Spinal cord (tissue), 10 donors: ENCODE measurements at places on chromosomes 7 and 10. TPM values are rescaled to one million over a fixed set of nuclear protein-coding genes. Genes with fewer than 3 reads are reported as not detected.

DNA sequence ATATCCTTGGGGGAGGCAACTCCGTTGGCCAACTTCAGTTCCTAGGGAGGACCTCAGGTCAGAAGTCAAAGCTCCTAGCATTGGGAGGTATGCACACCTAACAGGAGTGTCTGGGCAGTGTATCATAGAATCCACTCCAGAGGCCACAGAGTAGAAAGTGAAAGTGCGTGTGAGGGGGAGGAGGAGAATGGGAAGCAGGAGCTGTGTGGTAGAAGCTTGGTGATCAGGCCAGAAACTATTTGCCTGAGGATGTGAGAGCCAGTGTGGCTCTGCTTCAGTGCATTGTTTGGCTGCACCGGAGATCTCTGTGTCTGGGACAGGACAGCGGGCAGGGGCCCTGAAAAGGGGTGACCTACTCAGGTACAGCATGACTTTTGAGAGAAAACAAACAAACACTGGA, 557.4 kb upstream of the VSTM2A start:
- no peak for DNase-seq

- no peak for DNase-seq
Measured at GRCh38 chr7:37686556-37687345, 3.2 kb downstream of the GPR141 start.

- no peak for DNase-seq
Measured at GRCh38 chr7:153396475-153396874, 636.9 kb downstream of the ACTR3B start.

GRCh38 chr7:33262476-33262875, 133.1 kb downstream of the BBS9 start:
- no peak for DNase-seq

DNA2 gene
- total RNA-seq, result 11.5 TPM

- DNase-seq, result no peak
Measured at GRCh38 chr7:92523110-92523509, 5.2 kb downstream of the PEX1 start.

STOX1 gene
- 11.7 TPM for total RNA-seq

DNA sequence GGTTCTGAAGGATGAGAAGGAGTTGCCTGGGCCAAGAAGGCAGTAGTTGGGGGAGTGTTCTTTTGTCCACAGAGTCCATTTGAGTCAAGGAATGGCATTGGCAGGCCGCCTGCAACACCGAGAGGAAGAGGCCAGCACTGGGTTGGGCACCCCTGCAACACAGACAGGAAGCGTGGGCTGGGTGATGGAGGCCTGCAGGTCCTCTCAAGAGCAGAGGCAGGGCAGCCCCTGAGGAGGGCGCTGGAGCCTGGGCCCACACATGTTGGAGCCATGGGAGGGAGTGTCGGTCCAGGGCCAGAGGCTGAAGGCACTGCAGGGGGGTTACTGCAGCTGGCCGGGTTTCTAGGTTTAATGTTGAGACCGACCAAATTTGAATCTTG, 137.3 kb downstream of the PTPN20 start:
- DNase-seq, result no peak

GRCh38 chr7:149604521-149604920, 106.9 kb upstream of the ZNF746 start:
- no peak for DNase-seq

DNA sequence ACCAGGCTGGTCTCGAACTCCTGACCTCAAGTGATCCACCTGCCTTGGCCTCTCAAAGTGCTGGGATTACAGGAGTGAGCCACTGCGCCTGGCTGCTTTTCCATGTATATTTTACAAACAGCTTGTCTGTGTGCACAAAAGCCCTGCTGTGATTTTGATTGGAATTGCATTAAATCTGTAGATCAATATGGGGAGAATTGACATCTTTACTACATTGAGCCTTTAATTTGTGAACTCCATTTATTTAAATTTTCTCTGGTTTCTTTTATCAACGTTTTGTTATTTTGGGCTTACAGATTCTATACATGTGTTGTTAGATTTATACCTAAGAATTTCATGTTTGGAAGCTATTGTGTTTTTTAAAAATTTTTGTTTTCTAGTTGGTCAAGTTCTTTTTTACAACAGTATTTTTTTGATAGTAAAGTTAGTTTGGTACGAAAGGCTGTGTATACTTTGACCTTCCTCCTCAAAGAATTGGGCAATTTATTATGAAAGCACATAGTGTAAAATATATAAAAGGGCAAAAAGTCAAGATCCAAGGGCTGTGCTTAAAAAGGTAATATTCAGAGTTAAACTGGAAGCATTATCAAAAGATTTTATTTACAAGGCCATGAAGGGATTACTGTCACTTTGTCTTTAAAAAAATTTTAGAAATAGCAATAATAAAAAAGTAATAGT, 92.8 kb downstream of the STK31 start:
- DNase-seq, result no peak

GRCh38 chr10:10492420-10492819, 525.3 kb upstream of the CELF2 start:
- no peak for DNase-seq

GRCh38 chr7:131691454-131692130, 135.2 kb upstream of the PODXL start:
- DNase-seq, result no peak

- DNase-seq, result no peak
Measured at GRCh38 chr10:5522913-5523560, 1.7 kb upstream of the CALML3 start.

CPXM2 gene
- total RNA-seq, result 29.3 TPM
